Panc1 (cell line): ENCODE measurements at places on chromosomes 11 and 22. TPM values are rescaled to one million over a fixed set of nuclear protein-coding genes. Genes with fewer than 3 reads are reported as not detected.
A peak's percentile ranks its signal among the peaks of the same experiment; 100 is the strongest.

The OTOG gene
- total RNA-seq: not detected

The OR56A1 gene
- total RNA-seq: not detected

The SMTN gene
- total RNA-seq: 71.7 TPM

The OR52N4 gene
- total RNA-seq: not detected

- DNase-seq: no peak
Measured at GRCh38 chr22:19579880-19580279, 55.7 kb upstream of the CLDN5 start.

DNA sequence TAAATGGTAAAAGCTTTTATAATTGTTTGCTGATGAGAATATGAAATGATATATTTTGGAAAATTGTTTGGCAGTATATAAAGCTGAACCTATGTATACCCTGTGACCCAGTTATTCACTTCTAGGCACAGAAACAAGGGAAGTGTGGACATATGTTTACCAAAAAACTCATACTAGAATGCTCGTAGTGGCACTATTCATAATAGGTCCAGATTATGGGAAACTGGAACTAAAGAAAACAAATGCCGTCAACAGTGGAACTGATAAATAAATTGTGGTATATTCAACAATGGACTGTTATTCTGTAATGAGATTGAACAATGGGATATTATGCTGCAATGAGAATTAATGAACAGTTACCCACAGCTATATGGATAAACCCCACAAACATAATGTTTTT is 32.8 kb downstream of the CSTPP1 start:
- no peak for DNase-seq

GRCh38 chr11:96228473-96228891 is 114.5 kb downstream of the MAML2 start:
- no peak for DNase-seq

DNA sequence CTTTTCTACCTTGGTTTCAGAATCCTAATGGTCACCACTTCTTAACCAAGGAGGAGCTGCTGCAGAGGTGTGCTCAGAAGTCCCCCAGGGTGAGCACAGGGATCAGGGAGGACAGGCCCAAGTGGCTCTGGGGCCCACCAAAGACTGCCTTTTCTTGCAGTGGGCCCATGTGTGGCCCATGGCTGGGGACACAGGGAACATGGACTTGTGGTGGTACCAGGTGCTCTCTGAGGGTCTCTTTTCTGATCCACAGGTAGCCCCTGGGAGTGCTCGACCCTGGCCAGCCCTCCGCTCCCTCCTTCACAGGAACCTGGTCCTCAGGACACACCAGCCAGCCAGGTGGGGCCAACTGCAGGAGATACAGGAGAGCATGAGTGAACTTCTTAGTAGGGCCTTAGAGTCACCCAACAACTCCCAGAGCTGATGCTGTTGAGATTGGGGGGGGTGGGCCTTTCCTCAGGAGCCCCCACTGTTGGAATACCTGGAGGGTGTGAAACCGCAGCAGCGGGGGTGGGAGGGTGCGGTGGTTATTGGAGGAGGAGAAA is 2.0 kb downstream of the MUS81 start:
- DNase-seq: no peak

DNA sequence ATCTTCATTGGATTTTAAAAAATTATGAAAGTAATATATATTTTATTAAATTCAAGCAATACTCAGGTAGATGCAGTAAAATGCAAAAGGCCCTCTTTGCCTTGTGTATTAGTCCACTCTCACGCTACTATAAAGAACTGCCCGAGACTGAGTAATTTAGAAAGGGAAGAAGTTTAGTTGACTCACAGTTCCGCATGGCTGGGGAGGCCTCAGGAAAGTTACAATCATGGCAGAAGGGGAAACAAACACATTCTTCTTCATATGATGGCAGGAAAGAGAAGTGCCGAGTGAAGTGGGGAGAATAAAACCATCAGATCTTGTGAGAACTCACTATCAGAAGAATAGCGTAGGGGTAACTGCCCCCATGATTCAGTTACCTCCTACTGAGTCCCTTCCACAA is 130.8 kb downstream of the HIPK3 start:
- no peak for DNase-seq

- peak; percentile 82 for DNase-seq
Measured at GRCh38 chr11:32894149-32894827, 1.7 kb downstream of the QSER1 start.

- DNase-seq: no peak
Measured at GRCh38 chr11:65327021-65327420, 6.6 kb upstream of the DPF2 start.

DNA sequence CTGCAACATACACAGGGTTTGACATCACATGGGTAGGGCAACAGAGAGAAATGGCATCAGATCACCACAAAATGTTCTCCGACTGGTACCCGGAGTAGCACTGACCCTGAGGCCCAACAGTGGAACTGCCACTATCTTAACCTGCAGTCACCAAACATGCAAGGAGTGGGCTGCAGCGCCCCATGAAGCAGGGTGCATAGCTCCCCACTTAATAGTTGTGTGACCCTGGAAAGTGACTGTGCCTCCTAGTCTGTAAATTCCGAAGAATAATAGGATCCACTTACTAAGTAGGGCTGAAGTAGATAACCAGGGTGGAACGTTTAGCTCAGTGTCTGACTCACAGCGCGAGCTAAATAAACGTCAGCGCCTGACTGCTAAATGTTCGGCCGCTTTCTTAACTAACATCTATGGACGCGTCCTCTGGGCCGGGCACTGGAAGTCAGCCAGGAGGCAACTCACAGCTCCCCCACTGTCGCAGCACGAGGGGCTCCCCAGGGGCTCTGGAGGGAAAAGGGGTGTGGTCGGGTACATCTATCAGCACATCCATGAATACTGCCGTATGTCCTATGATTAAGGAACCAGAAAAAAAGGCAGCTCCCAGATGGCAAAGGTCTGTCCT is 777 bp downstream of the LTO1 start:
- no peak for DNase-seq

DNA sequence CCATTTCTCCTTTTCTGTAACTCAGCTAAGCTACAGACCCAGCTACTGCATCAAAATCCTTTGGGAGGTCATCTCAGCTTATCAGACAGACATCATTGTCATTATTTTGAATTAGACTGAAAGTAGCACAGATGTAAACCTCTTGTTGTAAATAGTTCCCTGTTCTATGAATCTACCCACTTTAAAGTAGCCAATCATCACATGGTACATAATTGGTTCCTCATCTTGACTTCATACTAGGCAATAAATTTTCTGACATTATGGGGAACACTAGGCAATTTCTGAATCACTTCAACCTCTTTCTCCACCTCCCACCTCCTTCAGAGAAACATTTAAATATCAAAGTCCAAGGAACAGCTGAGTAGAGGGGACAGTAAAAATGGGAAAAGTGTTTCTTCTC is 47.9 kb downstream of the MPPED2 start:
- DNase-seq: no peak

DNA sequence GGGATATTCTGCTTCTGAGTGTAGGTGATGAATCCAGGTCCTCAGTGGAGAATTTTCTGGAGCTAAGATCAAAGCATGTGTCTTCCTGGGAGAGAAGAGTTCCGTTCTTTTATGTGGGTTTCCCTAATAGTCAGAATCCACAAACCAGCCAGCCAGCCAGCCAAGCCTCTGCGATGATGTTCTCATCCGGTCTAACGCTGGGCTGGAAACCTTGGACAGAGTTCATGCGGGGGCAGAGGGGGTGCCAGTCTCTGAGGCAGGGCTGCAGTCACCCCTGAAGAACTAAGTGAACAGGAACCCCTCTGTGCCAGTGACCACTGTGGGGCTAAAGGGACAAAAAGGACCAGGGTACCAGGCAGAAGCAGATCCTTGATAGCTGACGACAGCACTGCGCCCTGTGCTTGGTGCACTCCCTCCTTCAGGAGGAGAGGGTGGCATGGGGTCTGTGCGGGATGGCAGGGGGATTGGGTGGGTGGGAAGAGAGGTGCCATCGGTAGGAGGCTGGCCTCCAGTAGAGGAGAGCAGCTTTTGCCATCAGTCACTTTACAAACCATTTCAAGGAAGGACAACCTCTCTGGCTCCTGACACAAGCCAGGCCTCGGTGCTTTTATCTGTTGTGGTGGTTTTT is 27.1 kb downstream of the ADAMTS15 start:
- DNase-seq: no peak
